ENCODE measurements at places on chromosomes 6 and 20. TPM values are rescaled to one million over a fixed set of nuclear protein-coding genes. Genes with fewer than 3 reads are reported as not detected.

DNA sequence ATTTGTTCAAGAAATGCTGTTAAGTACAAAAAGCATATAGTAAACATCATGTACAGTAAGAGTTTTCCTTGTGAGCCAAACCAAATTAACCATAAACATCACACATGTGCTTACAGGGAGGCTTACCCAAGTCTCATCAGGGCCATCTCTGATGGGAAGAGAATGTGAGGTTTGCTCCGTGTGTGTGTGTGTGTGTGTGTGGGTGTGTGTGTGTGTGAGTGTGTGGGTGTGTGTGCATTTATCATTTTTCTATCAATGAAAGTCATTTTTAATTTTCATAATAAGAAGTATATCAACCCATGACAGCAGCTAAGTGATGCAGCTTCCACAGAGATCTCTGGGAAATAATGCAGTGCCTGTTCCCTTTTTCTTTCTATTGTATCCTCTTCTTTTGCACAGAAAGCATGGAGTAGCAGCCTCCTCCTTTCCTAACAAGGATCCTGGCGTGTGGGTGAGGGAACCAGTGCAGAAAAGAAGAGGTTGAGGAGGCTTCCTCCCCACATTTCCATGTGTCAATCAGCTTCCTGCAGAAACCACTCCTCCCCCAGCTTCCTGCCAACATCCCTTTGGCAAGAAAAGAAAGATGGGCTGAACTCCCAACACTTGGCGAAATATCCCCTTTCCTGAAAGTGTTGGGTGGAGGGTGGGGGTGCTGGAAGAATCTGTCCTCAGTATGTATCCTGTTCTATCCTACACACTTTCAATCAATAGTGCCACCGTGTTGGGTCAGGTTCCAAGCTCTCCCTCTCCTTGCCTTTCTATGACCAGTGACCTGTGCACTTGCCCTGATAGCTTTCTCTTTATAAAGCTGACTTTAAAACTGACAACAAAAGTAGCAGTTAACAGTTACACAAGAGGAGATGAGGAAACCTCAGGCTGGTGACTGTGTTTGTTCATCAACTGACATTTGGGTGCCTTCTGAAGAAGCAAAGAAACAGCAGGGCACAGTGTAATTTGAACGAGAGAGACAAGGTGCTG, 251.8 kb upstream of the CITED2 start:
- H3K27ac ChIP-seq: no peak overlapping the region
- H3K4me1 ChIP-seq: peaks cover 7% of the 10 kb centered on the region
- no peak for DNase-seq
- H3K4me3 ChIP-seq: no peak overlapping the region
- H3K36me3 ChIP-seq: no peaks in the 10 kb centered on the region
- no peaks in the 10 kb centered on the region for H3K27me3 ChIP-seq

DNA sequence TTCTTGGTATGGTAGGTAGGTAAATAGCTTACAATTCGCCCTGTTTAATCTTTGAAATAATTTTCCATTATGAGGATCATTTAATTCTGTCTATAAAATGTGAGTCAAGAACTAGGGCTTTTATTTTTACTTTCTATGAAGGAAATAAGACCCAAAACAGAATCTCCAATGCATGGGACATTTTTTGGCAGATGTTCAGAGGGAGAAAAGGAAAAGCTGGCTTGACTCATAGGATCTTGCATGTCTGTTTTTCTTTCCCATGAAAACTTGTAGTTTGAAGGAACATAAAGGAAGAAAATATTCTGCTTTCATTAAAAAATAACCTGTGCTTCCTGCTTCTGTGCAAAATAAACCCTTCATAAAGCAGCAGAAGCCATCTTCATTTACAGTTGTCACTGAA, 143.1 kb upstream of the INSM1 start:
- peaks cover 3% of the 10 kb centered on the region for H3K36me3 ChIP-seq
- H3K4me3 ChIP-seq: no peak overlapping the region
- no peak for DNase-seq
- H3K27ac ChIP-seq: peak overlapping the region; percentile 92

GRCh38 chr20:15851576-15852215, 721.6 kb downstream of the KIF16B start:
- peaks cover 2% of the 10 kb centered on the region for H3K27me3 ChIP-seq
- H3K36me3 ChIP-seq: no peaks in the 10 kb centered on the region
- DNase-seq: no peak
- H3K4me1 ChIP-seq: peaks cover 7% of the 10 kb centered on the region

DNA sequence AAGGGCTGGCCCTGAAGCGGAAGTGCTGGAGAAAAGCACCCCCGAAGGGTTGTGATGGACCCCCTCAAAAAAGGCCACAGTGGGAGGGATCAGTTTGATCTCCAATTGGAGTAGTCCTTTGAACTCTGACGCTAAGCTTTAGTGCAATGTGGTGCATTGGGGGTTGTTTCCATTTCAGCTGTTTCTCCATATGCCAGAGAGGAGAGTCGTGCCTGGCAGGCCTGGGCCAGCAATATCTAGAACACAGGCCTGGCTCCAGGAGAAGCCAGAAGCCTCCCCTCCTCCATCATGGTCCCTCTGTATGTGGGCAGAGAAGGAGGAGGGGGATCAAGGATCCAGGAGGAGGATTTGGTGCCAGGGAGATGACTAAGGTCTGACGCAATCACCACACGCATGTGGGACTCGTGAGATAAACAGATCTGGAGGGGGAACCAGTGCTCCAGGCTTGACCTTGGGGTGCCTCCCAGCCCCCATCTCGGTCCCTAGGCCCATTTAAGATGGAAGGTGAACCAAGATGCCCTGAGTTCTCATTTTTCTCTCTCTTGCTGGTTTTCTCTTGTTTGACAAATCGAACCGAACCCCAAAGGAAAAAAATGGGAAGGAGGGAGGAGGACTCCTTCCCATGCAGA, 517.4 kb upstream of the JARID2 start:
- no peak for DNase-seq
- no peak overlapping the region for H3K4me3 ChIP-seq
- H3K27ac ChIP-seq: no peak overlapping the region
- peaks cover 13% of the 10 kb centered on the region for H3K4me1 ChIP-seq
- no peaks in the 10 kb centered on the region for H3K36me3 ChIP-seq

GRCh38 chr6:128400875-128401274, 119.5 kb downstream of the PTPRK start:
- no peak overlapping the region for H3K4me3 ChIP-seq
- DNase-seq: no peak
- no peak overlapping the region for H3K27ac ChIP-seq
- no peaks in the 10 kb centered on the region for H3K27me3 ChIP-seq

- H3K4me3 ChIP-seq: no peak overlapping the region
- peak overlapping the region; percentile 27 for H3K27ac ChIP-seq
- peaks cover 6% of the 10 kb centered on the region for H3K27me3 ChIP-seq
- H3K36me3 ChIP-seq: peaks cover 5% of the 10 kb centered on the region
Measured at GRCh38 chr6:31948753-31949413, 3.0 kb downstream of the CFB start.

GRCh38 chr20:17497821-17498580, 33.2 kb downstream of the BFSP1 start:
- H3K36me3 ChIP-seq: peaks cover 2% of the 10 kb centered on the region
- H3K27ac ChIP-seq: no peak overlapping the region
- no peak overlapping the region for H3K4me3 ChIP-seq
- DNase-seq: no peak
- H3K27me3 ChIP-seq: peaks cover 11% of the 10 kb centered on the region

The UTRN gene
- 263 TPM for total RNA-seq

- no peak for DNase-seq
- H3K4me3 ChIP-seq: no peak overlapping the region
- H3K36me3 ChIP-seq: no peaks in the 10 kb centered on the region
- no peak overlapping the region for H3K27ac ChIP-seq
- H3K27me3 ChIP-seq: no peaks in the 10 kb centered on the region
Measured at GRCh38 chr6:104207635-104208034, 652.1 kb downstream of the HACE1 start.

- no peak overlapping the region for H3K27ac ChIP-seq
- DNase-seq: no peak
- H3K4me3 ChIP-seq: no peak overlapping the region
- peaks cover 5% of the 10 kb centered on the region for H3K36me3 ChIP-seq
- H3K27me3 ChIP-seq: no peaks in the 10 kb centered on the region
Measured at GRCh38 chr6:165090242-165090641, 219.2 kb downstream of the C6orf118 start.

The LPA gene
- 3.2 TPM for total RNA-seq

The FAM209A gene
- 0.69 TPM for total RNA-seq

The PDE7B gene
- 0.07 TPM for total RNA-seq

- DNase-seq: no peak
- H3K27ac ChIP-seq: no peak overlapping the region
- H3K4me3 ChIP-seq: no peak overlapping the region
- no peaks in the 10 kb centered on the region for H3K4me1 ChIP-seq
- H3K36me3 ChIP-seq: no peaks in the 10 kb centered on the region
Measured at GRCh38 chr20:13941031-13941430, 49.4 kb downstream of the SEL1L2 start.

DNA sequence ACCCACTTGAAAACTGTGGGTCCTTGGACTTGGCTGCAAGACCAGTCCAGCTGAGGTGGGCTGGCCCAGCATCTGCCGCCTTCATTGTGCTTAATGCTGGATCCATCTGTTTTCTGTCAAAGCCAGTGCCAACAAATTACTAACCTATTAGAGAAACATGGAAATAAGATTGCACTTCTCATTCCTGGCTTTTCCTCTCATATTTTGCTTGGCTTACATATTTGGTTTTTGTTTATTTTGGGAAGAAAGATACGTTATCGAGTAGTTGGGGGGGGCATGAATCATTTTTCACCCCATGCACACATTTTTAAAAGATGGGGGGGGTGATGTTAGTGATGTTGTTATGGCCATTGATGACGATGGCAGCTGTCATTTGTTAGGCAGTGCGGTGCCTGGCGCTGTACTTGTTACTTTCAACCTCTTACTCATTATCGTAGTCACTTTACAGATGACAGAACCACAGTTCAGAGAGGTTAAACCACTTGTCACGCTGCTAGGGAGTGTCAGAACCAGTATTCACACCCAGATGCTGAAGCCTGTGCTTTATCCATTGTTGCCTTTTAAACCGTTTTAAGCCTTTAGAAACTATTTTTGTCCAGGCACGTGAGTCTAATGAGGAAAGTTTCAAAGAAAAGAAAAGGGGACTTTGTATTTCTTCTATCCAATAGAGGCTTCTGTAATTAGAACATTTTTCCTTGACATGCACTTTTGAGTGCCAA, 180.0 kb downstream of the TMEM242 start:
- peaks cover 13% of the 10 kb centered on the region for H3K36me3 ChIP-seq
- H3K27ac ChIP-seq: no peak overlapping the region
- H3K4me3 ChIP-seq: no peak overlapping the region
- H3K4me1 ChIP-seq: no peaks in the 10 kb centered on the region

The WFDC5 gene
- total RNA-seq: not detected

The PRR18 gene
- 0.93 TPM for total RNA-seq

GRCh38 chr6:37155394-37156312, 14.3 kb upstream of the PIM1 start:
- no peaks in the 10 kb centered on the region for H3K27me3 ChIP-seq
- H3K36me3 ChIP-seq: no peaks in the 10 kb centered on the region
- H3K4me3 ChIP-seq: no peak overlapping the region
- no peaks in the 10 kb centered on the region for H3K4me1 ChIP-seq
- no peak overlapping the region for H3K27ac ChIP-seq

DNA sequence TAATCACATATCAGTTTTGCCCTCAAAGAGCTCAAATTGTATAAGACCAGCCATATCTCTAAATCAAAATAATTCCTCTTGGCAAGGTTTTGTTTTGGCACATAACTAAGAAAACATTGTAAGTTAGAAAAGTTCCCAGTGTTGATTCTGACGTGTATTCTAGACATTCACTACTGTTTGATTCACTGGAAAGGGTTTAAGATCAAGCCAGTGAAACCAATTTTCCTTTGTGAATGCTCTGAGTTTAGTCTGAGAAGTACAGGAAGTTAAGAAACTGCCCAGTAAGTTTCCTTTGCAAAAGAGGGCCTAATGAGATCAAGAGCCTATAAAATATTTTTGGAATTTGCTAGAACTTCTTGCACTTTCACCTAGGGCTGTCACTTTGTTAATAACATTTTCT, 143.0 kb downstream of the FNDC1 start:
- H3K4me1 ChIP-seq: no peaks in the 10 kb centered on the region
- H3K27me3 ChIP-seq: peaks cover 4% of the 10 kb centered on the region
- H3K4me3 ChIP-seq: no peak overlapping the region
- no peak overlapping the region for H3K27ac ChIP-seq
- DNase-seq: no peak
- H3K36me3 ChIP-seq: no peaks in the 10 kb centered on the region

The NR2E1 gene
- not detected for total RNA-seq

The CMTR1 gene
- 50.5 TPM for total RNA-seq

GRCh38 chr6:20056350-20056992, 155.8 kb downstream of the MBOAT1 start:
- peak overlapping the region; percentile 31 for H3K27ac ChIP-seq
- H3K4me3 ChIP-seq: no peak overlapping the region
- H3K27me3 ChIP-seq: peaks cover 4% of the 10 kb centered on the region

The PDYN gene
- total RNA-seq: not detected

The TTI1 gene
- total RNA-seq: 51.9 TPM

All from progenitor cell of endocrine pancreas (in vitro differentiated cells).